ENCODE measurements at places on chromosomes 2 and 18.

DNA sequence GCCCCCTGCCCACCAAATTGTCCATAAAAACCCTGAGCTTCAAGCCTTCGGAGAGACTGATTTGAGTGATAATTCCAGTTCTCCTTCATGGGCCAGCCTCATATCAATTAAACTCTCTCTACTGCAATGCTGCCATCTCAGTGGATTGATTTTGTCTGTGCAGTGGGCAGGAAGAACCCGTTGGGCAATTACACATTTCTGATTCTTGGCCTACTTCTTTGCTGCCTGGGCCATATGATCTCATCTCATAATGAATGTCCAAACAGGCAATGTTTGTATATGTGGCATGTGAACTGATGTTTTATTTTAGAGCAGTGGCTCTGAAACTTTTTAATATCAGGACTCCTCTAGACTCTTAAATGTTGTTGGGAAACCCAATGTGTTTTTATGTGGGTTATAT lies 101.2 kb upstream of the SLC38A11 start:
- no peak for DNase-seq

- DNase-seq: no peak
Observed at GRCh38 chr2:138724729-138725459, 55.3 kb downstream of the NXPH2 start.

- no peak for DNase-seq
Observed at GRCh38 chr2:234991793-234992192, 40.0 kb downstream of the SH3BP4 start.

DNA sequence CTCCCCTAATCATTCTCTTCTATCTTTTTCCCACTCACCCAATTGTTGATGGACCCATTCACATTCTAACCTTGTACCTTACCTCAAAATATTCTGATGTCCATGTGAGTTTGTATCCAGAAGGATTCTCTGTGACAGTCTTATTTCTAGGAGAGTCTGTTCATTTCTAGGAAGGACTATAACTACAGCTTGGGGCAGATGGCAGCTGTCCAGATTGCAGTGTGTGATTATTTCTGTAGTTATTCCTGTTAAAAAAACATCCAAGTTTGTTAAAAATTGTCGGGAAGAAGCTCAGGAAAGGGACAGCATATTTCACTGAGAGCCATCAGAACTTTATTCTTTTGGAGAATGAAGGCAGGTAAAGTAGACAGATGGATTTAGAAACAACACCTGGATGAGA lies 142.6 kb downstream of the RAPGEF4 start:
- no peak for DNase-seq
